ENCODE measurements at places on chromosomes 5 and 9.
A peak's percentile ranks its signal among the peaks of the same experiment; 100 is the strongest.

DNA sequence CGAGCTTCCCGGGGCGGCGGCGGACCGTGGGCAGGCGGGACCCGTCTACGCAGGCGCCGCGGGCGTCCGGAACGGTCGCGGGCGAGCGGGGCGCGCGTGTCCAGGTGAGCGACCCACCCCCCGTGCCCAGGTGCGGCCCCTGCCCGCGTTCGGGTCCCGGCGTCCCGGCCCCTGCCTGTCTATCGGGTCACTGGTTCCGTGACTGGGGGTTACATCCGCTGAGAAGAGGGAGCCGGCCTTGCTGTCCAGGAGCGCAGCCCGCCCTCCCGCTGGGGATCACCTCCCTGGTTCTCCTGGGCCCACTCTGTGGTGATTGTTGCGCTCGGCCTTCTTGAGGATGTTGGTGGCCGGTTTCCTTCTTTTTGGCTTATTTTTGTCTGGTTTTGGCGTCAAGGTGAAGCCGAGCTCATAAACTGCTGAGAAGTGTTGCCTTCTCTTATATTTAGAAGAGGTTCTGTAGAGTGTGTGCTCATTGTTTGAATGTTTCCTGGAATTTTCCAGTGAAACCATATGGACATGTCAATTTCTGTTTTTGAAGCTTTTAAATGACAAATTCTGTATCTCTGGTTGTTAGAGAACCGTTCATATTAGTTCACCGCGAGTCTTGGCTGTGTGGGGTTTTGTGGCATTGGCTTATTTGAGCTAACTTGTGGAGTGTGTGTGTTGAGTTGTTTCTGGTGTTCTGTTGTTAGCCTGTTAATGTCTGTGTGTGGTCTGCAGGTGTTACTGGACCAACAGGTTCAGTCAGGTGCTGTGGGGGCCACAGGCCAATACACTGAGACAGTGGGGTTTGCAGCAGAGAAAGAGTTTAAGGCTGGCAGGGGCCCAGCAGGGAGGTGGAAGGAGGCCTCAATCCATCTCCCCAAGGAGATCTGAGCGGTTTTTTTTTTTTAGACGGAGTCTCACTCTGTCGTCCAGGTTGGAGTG lies 621 bp downstream of the CEP72 start:
- DNase-seq: peak; percentile 13

DNA sequence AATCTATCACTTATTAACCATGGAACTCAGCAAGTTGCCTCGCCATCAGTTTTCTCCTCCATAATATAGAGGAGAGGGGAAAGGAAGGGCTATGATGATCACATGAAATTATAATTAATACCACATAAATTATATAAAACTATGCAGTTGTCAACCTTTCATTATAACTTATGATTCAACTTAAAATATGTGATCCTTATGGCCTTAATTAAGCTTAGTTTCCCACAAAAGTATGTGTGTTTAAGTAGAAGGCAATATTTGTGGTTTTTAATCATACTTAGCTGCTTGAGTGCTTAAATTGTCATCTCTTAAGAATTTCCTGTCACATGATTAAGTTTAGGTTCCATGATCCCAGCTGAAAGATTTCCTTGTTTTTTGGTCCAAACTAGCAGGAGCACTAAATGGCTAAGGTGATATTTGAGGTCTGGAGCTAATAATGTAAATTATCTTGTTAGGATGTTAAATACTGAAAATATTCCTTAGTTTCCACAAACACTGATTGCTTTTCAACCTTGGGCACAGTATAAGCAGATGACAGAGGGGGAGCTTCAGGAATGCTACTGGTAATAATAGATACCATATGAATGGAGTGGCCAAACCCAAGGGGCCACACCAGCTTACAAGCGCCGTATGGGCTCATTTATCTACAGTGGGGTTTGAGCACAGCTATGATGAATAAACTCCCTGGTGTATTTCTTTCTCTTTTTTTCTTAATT lies 26.4 kb upstream of the F2R start:
- DNase-seq: no peak

DNA sequence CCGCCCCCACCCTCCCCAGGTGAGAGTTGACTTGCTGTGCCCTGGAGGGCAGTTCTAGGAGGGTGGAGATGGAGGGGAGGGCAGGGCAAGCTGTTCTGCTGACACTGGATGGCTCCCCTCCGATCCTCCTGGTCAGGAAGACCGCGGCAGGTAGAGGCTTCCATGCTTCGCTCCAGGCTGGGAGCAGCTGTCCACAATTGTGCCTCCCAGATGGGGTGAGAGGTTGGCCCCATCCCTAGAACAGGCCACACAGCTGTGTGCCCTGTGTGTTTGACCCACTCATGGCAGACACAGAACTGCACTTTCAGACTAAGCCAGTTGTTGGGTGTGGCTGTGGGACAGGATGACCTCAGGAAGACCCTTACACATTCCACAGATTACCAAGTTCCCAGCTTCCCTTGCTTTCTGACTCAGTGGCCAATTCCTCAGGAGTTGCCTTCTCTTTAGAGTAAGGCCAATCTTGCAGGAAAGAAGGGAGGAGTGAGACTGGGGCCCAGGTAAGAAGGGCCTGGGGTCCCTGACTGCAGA lies 72.1 kb upstream of the HSPA9 start:
- no peak for DNase-seq

GRCh38 chr5:156191547-156191946 lies 135.4 kb upstream of the SGCD start:
- no peak for DNase-seq

- no peak for DNase-seq
Observed at GRCh38 chr5:53368966-53369605, 111.3 kb upstream of the FST start.

DNA sequence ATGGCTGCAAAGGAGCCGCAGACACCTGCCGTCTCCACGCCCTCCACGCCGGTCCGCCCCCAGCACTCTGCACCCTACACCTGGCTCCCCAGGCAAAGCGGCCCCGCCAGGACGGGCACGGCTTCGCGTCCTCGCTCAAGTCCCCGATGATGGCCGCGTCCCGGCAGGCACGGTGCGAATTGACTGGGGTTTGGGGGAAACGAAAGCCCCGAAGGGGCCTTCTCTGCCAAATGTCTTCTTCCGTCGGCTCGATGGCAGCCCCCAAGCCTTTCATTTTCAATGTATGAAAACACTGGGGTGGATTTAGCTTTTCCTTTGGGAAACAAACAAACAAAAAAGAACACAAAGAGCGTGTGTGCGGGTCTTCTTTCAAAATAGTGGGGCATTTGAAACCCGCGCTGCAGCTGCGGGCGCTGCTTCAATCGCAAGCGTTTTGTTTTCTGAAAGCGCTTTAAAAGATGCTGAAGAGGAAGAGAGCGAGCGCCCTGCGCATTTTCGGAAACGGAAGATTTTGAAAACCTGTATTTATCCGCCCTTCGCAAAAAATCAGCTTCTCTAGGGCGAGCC lies 160.0 kb downstream of the RMI1 start:
- DNase-seq: no peak

DNA sequence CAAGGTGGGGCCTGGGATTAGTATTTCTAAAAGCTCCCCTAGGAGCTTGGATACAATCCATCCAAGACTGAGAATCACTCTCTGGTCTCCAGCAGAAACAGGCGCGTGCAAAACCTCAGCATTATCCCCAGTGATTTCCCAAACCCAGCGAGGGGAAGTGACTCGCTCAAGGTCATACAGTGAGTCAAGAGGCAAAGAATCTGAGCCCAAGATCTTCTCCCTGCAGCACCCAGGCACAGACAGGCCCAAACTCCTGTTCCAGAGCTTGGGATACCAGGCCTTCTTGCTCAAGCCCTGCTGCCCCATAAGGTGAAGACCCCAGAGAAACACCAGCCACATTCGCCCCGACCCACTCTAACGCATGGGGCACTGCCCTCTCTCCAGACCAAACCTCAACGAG lies 33.2 kb downstream of the SHB start:
- DNase-seq: no peak

GRCh38 chr5:8700671-8701070 lies 831.7 kb downstream of the MTRR start:
- DNase-seq: no peak

- DNase-seq: no peak
Observed at GRCh38 chr5:8827696-8828095, 718.2 kb downstream of the SEMA5A start.

DNA sequence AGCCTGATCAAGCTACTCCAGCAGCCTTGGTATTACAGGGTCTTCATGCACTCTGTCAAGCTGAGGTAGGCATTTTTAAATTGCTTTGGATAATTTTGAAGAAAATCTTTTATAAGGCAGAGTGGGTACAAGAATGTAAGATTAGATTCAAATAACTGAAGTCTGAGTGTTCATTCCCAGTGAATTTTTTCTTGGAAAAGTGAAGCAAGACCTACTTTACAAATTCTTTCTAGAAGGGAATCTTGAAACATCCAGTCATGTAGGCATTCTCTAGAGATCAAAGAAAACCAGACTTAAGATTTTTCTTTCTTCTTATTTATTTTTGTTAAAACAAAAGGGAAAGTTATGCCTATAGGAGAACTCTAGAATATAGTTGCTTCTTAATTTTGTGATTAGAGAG lies 139.0 kb downstream of the FOCAD start:
- DNase-seq: no peak

DNA sequence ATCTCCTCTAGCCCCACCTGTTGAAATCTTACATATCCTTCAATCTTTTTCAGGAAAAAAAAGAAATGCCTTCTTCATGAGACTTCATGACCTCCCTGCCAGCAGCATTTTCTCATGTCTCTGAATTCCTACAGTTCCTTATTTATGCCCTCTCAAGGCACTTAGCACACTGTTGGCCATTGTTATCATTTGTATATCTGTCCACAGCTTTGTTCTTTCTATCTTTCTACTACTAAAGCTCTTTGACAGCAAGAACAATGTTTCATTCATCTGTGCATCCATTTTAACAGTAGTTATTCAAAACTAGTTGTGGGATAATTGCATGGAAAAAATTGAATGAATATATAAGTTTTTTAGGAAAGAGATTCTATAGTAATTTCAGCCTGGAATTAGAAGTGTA lies 20.9 kb upstream of the GZMA start:
- no peak for DNase-seq

DNA sequence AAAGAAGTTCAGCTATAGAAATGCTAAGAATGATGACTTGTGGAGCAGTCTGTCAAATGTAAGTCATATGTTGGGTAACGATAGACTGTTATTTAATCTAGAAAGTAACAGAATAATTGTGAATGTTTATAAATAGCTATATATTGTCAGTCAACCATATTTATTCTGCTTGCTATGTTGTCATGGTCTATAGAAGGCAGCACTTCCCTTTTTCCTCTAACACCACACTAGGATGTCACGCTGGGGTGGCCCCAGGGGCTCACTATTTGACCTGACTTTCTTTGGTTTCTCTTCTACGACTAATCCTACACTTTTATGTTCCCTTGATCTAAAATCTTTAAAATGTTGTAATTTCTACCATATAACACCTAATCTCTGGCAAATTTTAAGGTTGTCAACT lies 20.5 kb downstream of the ERAP2 start:
- no peak for DNase-seq

GRCh38 chr5:148268566-148268965 lies at the start of gene SPINK13:
Gene SPINK13, plus strand, starts transcription at chr5:148268794. Its CDS starts 1,279 bp downstream, at chr5:148270073.
- no peak for DNase-seq

DNA sequence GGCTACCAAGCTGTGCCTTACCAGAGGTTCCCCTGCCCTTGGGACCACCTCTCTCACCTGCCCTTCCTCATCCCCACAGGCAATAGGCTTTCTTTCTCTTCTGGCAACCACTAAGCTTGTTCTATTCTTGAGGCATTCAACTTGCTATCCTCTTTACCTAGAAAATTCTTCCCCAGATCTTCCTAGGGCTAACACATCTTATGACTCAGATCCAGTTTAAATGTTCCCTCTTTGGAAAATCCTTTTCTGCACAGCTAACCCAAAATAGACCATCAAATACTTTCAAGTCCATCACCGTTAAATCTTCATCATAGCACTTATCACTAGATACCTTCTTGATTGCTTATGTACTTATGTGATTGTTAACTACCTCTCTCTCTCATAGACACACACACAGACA lies 93.7 kb downstream of the ENC1 start:
- no peak for DNase-seq

- no peak for DNase-seq
Observed at GRCh38 chr5:149780043-149780737, 50.1 kb downstream of the PPARGC1B start.

- no peak for DNase-seq
Observed at GRCh38 chr5:54799645-54800044, 185.7 kb downstream of the ESM1 start.

- no peak for DNase-seq
Observed at GRCh38 chr9:30967476-30967875, 1417.0 kb upstream of the ACO1 start.

DNA sequence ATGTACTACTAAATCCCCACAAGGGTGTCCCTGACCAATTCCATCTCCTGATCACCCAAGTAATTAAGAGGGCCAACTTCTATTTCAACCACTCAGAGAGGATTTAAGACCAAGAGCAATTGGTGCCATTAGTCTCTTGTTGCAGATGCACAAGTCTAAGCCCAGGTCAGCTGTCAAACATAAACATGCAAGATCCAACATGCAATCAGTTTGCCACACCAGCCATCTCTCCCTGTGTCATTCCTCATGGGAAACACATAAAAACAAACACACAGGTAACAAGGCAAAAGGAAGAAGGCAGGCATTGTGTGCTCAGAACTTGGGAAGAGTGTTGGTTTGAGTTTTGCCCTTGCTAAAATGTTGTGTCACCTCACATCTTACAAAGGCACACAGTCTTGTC lies 139.2 kb downstream of the SPOCK1 start:
- no peak for DNase-seq

GRCh38 chr9:14418301-14418940 lies 104.5 kb upstream of the NFIB start:
- DNase-seq: no peak

DNA sequence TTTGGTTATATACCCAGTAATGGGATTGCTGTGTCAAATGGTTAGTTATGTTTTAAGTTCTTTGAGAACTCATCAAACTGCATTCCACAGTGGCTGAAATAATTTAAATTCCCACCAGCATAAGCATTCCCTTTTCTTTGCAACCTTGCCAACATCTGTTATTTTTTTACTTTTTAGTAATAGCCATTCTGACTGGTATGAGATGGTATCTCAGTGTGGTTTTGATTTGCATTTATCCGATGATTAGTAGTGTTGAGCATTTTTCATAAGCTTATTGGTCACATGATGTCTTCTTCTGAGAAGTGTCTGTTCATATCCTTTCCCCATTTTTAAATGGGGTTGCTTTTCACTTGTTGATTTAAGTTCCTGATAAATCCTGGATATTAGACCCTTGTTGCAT lies 435.7 kb upstream of the RIOK2 start:
- DNase-seq: no peak

- no peak for DNase-seq
Observed at GRCh38 chr5:109388407-109388806, 21.4 kb downstream of the PJA2 start.

DNA sequence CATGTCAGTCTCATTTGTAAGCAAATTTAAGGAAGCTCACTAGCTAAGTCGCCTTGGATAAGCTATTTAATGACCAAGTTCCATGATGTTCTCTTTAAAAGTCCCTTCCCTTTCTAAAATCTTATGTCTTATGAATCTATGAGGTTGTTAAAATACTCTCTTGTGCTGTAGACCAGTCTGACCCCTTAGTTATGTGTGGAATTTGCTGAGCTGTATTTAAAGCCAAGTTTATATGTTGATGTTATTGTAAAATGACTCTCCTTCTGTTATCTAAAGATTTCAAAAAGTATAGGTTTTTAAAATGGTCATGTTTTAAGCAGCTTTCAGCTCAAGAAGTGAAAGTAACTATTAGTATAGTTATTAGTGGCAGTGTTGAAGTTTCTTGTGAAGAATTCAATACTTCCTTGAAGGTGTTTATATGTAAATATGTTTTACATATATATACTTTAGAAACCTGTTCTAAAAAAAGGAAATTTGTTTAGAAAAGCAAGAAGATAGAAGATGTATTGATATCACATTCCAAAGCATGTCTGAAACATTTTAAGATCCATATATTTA lies 92.2 kb downstream of the CDC42SE2 start:
- no peak for DNase-seq

Measured in activated CD4-positive, alpha-beta T cell treated with anti-CD3 and anti-CD28 coated beads, Interleukin-2, amount 50 U/mL, for 1 hour (primary cell).